ENCODE measurements at places on chromosomes 3 and 15.

DNA sequence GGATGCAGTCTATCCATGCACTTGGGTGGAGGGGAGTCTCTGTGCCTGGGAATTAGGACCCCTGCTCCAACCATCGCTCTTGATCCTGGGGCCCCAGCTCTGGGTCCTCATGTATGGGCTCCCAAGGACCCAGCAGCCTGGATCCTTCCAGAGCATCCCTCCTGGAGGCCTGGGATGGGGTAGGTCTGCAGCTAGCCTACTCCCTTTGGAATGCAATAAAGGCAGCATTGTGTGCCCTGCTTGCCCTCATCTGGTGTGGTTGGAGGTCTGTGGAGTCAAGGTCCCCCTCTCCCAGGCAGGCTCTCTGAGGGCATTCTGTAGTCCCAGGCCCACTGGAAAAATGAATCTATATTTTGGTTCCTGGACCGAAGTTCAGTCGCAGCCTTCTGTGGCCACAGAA is 15.0 kb upstream of the SLC28A1 start:
- no peak for DNase-seq

GRCh38 chr3:175988401-175988800 is 1129.3 kb downstream of the NAALADL2 start:
- DNase-seq: no peak

DNA sequence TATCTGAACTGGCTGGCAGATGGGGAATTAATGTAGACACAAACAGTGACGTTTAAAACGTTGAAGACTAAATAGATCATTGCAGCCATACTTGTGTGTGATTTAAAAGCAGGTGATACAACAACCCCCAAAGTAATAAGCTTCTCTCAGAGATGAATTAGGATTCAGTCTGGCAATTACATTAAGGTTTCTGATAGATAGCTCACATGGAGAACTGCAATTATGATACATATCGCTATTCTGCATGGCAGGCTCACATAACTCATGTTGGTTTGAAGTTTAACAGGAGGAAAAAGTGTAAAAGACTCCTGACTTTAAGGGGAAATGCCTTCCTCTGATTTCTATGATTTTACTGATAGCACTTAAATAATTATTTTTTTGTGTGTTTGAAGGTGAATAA is 196.9 kb downstream of the CLSTN2 start:
- no peak for DNase-seq

DNA sequence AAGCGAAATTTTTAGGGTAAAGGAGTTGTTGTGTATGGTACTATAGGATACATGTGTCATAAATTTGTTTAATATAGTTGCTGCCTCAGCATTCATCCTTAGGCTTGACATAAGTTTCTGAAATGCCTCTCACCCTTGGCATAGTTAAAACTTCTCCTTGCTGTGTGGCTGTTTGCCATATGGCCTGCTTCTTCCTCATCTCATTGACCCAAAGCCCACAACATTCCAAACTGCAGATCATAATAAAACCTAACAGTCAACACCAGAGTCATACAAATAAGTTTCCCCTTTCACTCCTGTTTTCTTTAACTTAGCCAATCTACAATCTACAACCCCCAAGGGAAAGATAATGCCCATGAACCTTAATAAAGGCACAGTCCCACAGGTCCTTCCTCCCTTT is 136.6 kb downstream of the TMCC1 start:
- no peak for DNase-seq

DNA sequence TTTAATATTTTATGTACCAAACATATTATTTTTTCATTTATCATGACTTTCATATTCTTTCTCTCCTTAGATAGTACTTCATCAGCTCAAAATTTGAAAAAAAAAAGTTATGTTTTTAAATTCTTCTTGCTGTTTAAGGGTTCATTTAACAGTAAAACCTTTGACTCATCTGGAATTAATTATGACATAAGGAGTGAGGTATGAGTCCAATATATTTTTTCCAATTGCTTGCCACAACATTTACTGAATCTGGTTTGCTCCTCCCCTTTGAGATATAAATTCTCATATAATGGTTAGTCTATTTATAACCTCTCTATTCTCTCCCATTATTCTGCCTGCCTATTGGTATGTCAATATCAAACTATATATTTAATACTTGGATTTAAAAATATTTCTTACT is 387.8 kb downstream of the TUSC7 start:
- DNase-seq: no peak

- DNase-seq: no peak
Measured at GRCh38 chr15:94100863-94101262, 130.5 kb upstream of the MCTP2 start.

GRCh38 chr15:94398001-94398400 is 166.6 kb downstream of the MCTP2 start:
- DNase-seq: no peak

- no peak for DNase-seq
Measured at GRCh38 chr3:9416139-9416780, 18.8 kb downstream of the SETD5 start.

- no peak for DNase-seq
Measured at GRCh38 chr15:70250208-70251201, 152.8 kb upstream of the TLE3 start.

DNA sequence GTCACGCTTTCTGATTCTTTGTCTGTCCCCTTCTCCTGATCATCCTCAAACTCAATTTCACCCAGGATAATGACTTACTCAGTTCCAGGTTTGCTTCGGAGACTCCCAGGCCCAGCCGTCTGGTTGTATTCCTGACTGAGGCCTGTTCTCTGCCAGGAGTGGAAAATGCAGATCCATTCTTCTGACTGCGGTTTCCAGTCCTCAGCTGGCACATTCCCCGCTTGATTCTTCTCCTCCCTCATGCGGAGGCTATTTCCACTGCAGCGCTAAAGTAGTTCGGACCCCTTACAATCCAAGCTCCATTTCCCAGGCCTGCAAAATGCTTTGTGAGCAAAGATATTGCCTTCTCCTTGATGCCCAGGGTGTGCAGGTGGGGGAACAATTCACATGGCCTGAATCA is 47.2 kb upstream of the GALNT15 start:
- no peak for DNase-seq

DNA sequence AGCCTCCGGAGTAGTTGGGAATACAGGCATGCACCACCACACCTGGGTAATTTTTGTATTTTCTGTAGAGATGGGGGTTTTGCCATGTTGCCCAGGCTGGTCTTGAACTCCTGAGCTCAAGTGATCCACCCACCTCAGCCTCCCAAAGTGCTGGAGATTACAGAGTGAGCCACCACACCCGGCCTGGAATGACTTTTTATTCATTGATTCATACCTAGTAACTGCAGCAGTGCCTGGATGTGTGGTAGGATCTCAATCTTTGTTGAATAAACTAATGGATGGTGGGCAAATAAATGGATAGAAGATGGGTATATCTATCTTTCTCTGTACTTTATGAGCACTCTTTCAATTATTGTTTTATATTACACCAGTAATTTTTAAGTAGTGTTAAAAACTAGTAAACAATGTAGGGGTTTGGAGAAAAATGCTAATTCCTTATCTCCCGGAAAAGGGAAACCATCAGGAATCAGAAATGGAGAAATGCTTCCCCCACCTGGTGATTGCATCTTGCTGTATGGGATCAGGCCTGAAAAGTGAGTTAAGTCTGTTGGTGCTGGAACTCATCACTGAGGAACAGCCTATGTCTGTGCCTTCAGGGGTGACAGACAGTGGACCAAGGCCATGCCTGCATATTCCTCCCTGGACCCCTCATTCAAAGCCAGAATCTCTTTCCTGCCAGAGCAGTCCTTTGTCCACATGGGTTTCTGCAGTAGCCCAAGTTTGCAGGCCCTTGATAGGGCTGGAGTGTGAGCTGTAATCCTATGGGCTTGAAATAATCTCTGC is 161.0 kb upstream of the CTDSPL start:
- DNase-seq: no peak

GRCh38 chr15:100098705-100099104 is 243.1 kb downstream of the ADAMTS17 start:
- DNase-seq: no peak

GRCh38 chr3:54262541-54262940 is 140.2 kb downstream of the CACNA2D3 start:
- DNase-seq: no peak

- DNase-seq: no peak
Measured at GRCh38 chr3:69504232-69504631, 118.3 kb upstream of the FRMD4B start.

- DNase-seq: no peak
Measured at GRCh38 chr3:45064512-45065372, 38.6 kb downstream of the CLEC3B start.

- no peak for DNase-seq
Measured at GRCh38 chr3:53680028-53680427, 166.2 kb downstream of the CHDH start.

DNA sequence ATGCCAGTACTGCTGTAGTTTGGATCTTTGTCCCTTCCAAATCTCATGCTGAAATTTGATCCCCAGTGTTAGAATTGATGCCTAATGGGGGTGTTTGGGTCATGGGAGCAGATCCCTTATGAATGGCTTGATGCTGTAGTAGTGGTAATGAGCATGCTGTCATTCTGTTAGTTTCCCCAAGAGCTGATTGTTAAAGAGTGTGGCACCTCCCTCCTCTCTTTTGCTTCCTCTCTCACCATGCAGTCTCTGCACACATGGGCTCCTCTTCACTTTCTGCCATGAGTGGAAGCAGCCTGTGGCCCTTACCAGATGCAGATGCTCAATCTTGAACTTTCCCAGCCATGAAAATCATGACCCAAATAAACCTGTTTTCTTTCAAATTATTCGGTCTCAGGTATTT is 141.3 kb upstream of the DPPA4 start:
- DNase-seq: no peak

DNA sequence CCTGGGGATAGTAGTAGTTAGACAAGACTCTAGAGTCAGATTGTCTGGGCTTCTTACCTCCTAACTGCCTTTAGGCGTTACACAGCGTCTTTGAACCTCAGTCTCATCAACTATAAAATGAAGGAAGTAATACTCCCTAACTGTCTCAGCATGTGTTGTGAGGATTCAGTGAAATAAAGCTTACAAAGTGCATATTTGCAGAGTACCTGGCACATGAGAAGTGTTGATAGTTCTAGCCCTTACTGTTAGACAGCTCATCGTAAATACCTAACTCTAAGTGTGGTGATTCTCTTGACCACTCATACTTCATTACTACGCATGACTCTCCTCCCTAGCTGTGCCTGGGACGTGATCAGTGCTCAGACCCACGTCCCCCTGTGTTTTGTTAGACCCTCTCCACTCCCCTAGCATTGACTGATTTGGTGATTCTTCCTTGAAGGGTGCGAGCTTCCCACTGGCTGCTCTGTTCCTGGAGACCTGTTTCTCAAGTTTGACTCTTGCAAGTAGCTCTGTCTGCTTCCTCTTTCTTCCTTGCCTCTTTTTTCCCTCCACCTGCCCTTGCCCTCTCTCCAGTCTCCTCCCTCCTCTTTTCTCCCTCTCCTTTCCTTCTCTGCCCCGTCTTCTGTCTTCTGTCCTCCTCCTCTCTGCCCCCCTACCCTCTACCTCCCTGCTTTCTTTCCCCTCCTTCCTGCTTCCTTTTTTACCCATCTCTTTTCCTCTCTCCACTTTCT is 124.2 kb downstream of the SLC25A26 start:
- DNase-seq: no peak

DNA sequence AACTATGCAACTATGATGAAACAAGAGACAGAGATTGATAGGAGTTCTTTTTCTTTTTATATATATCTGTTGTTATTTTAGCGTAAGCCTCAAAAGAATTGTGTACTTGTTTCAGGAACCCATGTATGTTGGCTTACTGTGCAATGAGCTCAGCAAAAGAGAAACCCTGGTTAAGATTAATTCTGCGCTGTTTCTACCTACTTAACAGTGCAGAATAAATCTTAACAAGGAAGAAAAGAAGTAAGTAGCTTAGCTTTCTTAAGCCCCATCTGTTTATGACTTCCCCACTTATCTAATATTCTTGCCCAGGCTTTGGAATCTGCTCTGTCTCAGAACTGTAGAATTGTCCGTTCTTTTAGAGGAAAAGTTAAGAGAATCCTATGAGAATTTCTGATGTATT is 27.4 kb downstream of the ECT2 start:
- DNase-seq: no peak

DNA sequence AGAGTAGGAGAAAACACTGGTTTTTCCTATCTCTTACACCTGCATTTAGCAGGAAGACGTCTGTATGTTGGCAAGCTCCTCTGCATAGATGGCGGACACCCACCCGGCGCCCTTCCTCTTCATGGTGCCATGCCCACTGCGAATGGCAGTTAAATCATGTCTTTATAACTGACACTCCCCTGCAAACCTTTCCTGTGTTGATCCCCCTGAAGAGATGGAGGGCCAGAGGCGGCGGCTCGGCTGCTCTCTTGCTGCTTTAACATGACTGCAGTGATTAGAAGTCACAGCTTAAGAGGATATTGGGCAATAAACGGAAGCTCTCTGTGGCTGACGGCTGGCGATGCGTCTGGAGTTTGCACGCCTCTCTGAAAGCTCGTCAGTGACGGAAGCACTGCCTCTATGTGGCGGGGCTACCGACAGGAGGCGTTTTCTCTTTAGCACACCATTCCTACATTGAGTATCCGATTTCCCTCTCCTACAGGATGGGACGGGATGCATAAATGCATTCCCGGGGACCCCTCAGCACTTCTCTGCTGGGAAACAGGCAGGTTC is 25.5 kb upstream of the SNRPA1 start:
- no peak for DNase-seq

- no peak for DNase-seq
Measured at GRCh38 chr3:42686832-42687650, 1.7 kb downstream of the KLHL40 start.

DNA sequence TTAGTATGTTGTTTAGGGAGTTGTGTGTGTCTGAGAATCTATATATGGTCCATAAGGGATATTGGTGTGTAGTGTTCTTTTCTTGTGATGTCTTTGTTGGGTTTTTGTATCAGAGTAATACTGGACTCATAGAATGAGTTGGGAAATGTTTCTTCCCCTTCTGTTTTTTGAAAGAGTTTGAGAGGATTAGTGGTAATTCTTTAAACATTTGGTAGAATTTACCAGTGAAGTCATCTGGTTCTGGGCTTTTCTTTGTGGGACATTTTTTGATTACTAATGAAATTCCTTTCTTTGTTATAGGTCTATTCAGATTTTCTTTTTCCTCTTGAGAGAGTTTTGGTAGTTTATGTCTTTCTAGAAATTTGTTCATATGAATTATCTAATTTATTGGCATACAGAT is 16.9 kb downstream of the ACKR2 start:
- no peak for DNase-seq

GRCh38 chr3:171358181-171358880 is 101.9 kb downstream of the TNIK start:
- no peak for DNase-seq

GRCh38 chr3:155441506-155441905 is 148.0 kb upstream of the STRIT1 start:
- DNase-seq: no peak

DNA sequence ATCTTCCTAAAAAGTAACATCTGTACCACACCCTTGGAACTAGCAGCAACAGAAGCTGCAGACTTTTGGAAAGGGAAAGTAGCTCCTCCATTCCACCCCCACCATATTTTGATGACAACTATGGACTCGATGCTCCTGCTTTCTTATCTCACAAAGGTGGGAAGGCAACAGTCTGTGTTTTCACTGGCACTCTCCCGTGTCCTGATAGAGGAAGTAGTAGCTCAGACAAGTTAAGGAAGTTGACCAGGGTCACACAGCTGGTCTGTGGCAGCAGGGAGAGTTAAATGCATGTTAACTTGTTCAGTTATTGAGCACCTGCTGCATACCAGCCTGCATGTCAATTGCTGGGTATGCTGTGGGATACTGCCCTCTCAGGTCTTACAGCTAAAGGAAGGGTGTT is 33.1 kb downstream of the BHLHE40 start:
- DNase-seq: no peak

GRCh38 chr3:15932348-15933300 is 134.8 kb upstream of the ANKRD28 start:
- DNase-seq: no peak

GRCh38 chr3:46660543-46661523 is 32.6 kb downstream of the ALS2CL start:
- no peak for DNase-seq

GRCh38 chr3:105033081-105033480 is 333.6 kb upstream of the ALCAM start:
- DNase-seq: no peak
